ENCODE measurements at places on chromosomes 7 and 10.

GRCh38 chr10:44202952-44203351 is 181.9 kb downstream of the CXCL12 start:
- no peak for DNase-seq

DNA sequence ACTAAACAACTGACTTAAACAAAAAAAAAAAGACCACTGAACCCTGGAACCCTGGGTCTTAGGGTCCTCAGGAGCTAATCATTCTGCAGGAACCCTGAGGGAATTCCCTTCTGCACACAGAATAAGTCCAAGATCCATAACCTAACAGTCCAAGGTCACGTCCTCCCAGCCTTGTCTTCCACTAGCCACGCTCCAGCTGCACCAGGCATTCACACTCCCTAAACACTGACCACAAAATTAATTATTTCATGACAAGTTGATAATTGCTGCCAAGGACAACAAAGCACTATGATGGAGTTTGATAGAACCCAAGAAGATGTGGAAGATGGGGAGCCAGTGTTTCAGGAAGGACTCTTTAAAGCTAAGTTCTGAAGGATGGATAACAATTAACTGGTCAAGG is 130.6 kb downstream of the SH3PXD2A start:
- DNase-seq: no peak

- no peak for DNase-seq
These were observed 27.4 kb downstream of the GTF2I start for GRCh38 chr7:74684921-74685320.

DNA sequence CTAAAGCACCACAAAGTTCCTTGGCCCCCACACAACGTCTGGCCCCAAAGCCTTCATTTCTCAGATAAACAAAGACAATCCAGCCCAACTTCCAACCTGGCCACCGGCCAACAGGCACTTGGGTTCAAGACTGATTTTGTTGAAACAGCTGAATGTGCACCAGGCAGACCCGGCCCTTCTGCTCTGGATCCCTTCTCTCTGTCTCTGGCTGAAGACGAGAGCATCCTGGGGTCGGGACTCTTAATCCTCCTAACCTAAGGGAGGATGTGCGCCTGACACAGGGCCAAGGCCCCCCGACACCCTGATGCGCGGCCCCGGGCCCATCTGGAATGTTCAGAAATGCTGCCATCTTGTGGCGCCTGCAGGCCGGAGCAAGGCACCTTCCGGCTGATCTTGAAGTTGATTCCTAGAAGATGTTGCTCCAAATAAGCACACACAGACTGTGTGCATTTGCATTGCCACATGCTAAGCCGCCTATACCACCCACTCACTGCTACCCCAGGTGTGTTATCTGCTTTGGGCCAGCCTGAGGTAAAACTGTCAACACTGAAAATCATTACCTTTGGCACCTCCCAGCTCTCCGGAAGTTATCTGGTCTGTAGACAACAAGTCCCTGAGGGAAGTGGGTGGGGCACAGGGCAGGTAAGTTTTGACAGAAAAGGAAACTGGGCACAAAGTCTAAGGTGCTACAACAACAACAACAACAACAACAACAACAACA is 98.4 kb upstream of the HABP2 start:
- DNase-seq: no peak

DNA sequence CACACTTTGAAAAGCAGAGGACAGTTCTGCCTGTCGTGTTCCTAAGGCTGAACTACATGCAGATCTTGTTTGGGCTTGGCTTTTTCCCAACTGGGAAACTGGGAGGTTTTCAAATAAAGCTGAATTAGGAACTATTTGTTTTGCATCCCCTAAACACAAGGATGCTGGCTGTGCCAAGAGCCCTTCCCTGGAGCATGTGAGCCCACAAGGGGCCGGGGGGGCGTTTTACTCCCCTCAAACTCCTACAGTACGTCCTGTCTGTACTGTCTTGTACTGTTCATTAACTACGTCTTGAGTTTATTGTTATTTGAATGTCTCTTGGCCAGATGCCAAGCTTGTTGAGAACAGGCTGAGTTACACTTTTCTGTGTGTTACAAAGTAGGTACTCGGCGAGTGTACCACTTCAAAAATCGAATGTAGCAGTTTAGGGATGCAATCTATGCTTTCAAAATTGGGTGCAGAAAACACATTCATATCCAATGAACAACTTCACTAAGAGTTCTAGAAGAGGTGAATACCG is 94.9 kb downstream of the GFRA1 start:
- no peak for DNase-seq

- DNase-seq: no peak
These were observed 170.3 kb downstream of the CHRM2 start for GRCh38 chr7:137038706-137039105.

GRCh38 chr10:132107186-132107948 is 41.6 kb downstream of the JAKMIP3 start:
- DNase-seq: no peak

DNA sequence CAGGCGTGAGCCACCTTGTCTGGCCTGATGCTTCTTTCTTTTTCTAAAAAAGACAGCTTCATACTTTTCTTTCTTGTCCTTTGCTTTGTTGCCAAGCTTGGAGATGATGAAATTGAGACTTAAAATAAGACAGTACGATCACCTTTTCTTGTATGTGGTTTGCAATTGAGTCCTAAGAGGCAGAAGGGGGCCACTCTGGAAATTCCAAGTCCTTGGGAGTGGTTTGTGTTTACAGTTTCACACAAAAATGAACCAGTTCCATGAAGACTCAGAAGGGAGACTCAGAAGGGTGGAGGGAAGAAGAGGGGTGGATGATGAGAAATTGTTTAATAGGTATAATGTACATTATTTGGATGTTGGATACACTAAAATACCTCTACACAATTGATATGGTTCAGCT is 70.7 kb upstream of the TNS3 start:
- no peak for DNase-seq

DNA sequence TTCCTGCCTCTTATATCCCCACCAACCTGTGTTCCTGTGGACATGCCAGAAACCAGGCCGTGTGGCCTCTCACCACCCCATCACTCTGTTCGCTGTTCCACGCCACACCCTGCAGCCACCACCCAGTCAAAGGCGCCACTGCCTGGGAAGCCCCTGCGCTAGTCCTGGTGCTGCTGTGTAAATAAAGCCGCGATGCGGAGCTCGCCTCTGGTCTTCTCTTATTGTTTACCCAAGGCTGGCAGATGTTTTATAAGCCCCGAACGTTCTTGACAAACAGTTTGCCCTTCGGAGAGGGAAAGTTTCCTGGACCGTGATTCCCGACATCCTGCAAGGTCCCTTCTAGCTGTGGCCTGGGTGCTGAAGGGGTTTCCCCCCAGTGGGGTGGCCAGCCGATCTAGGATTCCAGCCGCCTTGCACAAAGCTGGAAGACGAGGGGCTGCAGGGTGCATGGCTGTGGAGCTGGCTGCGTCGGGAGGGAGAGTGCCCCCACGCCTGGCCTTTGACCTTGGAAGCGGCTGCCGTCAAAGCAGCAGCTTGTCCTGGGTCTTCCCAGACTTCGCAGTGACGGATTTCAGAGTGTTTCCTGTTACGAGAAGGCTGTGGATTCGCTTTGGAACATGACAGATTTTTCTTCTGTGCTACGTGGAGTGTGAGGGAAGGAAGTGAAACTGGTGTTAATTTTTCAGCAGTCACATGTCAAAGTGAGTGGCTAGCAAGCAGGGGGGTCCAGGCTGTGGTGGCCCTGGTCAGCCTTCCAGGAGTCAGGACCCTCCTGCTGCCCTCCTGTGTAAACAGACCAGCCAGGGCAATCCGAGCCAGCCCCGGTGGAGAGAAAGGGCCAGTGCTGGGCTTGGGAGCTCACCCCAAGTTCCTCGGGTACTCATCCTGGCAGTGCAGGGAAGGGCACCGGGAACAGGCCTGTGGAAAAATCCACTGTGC is 61.6 kb downstream of the LHPP start:
- DNase-seq: no peak

- DNase-seq: no peak
These were observed 137.2 kb downstream of the PHTF2 start for GRCh38 chr7:77935652-77936348.

- DNase-seq: no peak
These were observed 3.8 kb upstream of the PALD1 start for GRCh38 chr10:70474780-70475179.

DNA sequence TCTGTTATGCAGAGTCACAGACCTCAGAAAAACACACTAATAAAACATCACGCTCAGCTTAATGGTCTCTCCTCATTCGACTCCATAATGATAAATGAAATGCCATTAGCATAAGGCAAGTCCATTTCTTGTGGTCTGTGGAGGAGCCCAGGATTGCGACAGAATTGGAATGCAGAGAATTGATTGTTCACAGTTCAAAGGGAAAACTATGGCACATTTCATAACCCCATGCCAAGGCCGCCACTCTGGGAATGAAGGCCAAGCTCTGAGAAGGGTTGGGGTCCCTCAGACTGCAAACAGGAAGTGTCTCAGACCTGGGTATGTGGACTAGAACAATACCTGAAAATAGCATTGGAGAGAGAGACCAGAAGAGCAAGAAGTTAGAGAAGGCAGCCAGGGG is 398.9 kb downstream of the ADRA2A start:
- DNase-seq: no peak

GRCh38 chr7:137006293-137006692 is 137.8 kb downstream of the CHRM2 start:
- DNase-seq: no peak

DNA sequence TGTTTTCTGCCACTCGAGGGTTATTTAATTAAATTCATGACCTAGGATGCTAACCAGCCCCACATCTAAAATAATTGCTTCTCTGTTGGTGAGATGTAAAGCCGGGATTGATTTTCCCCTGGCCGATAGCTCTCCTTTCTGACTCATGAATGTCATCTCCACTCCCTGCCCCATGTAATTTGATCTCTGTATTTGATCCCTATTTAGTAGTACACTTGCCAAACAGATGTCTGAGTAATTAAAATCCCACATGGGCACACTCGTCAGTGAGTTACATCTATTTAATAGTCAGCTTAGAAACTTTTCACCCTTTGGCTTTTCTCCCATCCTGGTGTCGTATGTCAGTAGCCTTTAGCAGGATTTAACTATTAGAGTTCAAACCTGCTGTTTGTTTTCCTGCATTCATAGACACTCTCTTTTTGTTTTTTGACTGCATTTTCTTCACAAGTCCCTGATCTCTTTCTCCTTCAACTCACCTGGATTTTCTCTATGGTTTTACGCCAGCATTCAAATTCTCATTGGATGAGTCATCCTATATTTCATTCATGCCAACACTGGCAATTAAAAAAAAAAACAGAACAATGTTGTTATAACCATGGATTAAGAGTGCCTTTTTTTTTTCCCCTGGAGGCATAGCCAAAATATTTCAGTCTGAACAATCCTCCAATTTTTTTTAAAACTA is 82.7 kb downstream of the SPAG6 start:
- DNase-seq: no peak

DNA sequence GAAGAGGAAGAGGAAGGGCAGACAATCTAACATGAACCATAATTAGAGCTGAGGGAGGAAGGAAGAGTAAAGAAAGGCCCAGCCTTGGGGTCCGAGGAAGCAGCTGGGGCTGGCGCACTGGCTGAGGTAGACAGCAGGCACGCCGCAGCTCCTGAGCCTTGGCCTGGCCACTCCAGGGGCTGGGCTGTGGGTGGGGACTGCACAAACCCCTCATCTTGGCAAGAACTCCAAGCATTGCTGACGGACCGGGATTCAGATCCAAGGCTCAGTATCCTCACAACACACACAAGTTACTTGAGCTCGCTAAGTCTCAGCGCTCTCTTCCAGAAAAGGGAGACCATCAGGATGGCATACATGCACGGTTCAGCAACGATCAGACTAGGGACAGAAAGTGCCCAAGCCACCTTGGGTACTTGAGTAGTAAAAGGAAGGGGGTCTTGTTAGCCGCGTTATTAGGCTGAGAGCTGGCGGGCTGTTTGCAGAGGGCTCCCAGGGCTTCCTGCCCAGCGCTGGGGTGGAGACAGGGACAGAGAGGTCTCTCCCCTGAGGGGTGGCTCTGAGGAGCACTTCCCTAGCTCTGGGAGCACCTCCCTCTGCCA is 4.5 kb downstream of the TNS3 start:
- no peak for DNase-seq

DNA sequence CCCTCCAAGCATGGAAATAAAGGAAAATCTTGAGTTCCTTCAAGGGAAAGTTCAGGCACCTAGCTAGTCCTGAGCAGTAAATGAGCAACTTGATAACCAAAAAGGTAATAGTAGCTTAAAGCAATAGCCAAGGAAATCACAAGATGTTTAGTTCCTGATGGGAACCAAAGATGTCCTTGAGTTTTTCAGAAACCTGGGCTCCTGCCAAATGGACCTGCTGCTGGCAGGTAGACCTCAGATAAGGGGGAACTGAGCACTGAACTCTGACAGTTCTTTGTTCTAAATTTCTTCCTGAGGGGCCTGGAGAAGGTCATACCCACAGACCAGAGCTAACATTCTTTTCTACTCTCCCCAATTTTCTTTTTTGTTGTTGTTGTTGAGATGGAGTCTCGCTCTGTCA is 48.5 kb downstream of the TMEM130 start:
- no peak for DNase-seq

GRCh38 chr10:76763376-76763775 is 874.2 kb downstream of the KCNMA1 start:
- no peak for DNase-seq

DNA sequence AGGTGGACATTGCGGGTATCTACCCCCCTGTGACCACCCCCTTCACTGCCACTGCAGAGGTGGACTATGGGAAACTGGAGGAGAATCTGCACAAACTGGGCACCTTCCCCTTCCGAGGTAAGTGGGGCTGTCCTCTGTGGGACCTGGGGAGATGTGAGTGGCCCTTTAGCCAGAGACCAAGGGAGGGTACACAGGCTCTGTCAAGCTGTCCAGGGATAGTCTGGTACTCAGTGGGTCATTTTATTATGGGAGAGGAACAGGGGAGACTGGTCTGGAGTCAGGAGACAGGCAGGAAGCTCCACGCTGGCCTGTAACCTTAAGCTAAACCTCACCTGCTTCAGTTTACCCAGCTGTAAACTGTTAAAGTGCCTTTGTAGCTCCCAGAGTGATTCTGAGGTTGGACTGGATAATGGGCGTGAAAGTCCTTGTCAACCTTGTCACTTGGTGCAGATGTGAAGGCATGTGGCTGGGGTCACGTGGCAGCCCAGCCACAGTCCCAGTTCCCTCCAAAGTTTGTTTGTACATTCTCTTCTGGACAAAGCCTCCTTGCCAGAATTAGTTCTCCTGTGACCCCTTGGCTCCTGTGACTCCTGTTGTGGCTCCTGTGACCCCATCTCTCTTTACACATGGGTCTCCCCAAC is 729 bp downstream of the HOGA1 start:
- DNase-seq: no peak

- no peak for DNase-seq
These were observed 74.4 kb downstream of the GLCCI1 start for GRCh38 chr7:8042796-8043535.

- no peak for DNase-seq
These were observed 11.7 kb upstream of the EDRF1 start for GRCh38 chr10:125707541-125708468.

GRCh38 chr10:92719991-92720830 is 30.5 kb downstream of the HHEX start:
- no peak for DNase-seq

All from effector CD8-positive, alpha-beta T cell (primary cell).